ENCODE measurements at places on chromosomes 11 and 22.

- DNase-seq: no peak
These were observed 9.5 kb downstream of the CD81 start for GRCh38 chr11:2386591-2386990.

GRCh38 chr11:70415642-70416395 lies 17.5 kb downstream of the CTTN start:
- DNase-seq: no peak

DNA sequence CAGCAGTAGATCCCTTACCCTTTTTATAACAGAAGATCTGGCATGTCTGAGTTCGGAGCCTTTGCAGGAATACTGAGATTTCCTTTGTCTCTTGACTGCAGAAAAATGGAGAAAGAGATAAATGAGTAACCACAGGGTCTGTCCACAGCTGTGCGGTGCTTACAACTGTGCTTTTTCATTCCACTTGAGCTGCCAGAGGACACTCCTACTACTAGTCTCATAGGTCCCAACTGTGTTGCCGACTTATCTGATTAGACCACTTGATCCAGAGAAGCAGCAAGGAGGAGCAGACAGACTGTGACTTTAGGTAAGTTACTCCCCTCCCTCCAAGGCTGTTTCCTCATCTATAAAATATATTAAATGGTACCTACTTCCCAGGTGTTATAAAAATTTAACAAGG lies 17.5 kb downstream of the FAM227A start:
- DNase-seq: no peak

DNA sequence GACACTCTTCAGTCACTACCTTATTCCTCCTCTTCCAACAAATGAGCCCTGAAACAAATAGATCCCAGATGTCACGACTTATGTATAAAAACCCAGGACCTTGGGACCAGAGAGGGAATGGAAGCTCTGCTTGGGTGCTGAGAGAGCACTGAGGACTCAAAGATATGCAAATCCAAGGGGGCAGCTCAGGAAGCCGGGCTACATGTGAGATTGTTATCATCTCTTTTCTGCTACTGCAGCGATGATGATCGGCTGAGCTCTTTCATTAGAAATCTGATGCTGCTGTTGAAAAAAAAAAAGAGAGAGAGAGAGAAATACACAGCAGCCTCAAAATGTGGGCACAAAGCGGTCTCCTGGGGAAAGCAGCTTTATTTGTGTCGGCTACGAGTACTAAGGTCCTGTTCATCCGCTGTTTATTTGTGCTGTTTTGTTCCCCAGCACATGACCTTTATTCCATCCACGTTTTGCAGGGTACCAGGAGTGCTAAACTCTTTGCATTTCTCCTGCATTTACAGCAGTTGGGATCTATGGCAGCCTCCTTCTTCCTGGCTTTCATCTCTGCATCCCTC lies 120.2 kb downstream of the TRIM29 start:
- no peak for DNase-seq

- DNase-seq: no peak
These were observed 60.3 kb downstream of the AMBRA1 start for GRCh38 chr11:46533396-46534100.

DNA sequence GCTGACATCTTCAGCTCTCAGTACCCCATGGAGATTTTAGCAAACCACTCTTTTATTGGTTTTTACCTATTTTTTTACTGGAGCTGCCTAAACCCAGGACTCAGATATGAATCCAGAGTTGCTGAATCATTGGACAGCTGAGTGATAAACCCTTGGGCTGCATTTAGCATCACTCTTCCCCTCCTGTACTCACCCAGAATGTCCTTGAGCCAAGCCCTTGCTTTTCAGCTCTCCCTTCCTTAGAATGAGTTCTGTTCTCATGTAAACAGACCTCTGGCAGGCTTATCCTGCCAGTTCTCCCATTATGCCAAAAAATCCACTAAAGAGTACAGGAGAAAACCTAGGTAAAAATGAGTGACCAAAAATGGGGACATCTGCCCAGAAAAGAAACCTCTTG lies 200.1 kb upstream of the POU2AF2 start:
- no peak for DNase-seq

GRCh38 chr22:27750584-27751265 lies 50.8 kb downstream of the MN1 start:
- no peak for DNase-seq

- DNase-seq: no peak
These were observed 24.6 kb downstream of the VWCE start for GRCh38 chr11:61270354-61271076.

DNA sequence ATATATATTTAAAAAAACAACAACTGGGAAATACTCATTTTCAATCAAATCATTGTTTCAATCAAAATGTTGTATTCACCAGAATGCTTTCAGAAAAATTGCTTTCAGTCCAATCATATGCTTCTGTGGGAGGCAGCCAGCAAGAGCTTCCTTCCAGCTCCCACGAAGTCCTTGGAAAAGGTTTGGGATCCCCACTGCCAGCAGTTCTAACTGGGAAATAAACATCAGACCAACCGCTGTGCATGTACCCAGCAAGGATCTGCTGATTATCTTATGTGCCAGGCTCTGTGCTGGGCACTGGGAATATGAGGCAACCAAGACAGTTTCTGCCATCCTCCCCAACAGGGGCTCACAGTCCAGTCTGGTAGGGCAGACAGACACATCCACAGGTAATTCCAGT lies 10.8 kb downstream of the RPS13 start:
- no peak for DNase-seq

- no peak for DNase-seq
These were observed 6.2 kb downstream of the TRPT1 start for GRCh38 chr11:64219755-64220154.

DNA sequence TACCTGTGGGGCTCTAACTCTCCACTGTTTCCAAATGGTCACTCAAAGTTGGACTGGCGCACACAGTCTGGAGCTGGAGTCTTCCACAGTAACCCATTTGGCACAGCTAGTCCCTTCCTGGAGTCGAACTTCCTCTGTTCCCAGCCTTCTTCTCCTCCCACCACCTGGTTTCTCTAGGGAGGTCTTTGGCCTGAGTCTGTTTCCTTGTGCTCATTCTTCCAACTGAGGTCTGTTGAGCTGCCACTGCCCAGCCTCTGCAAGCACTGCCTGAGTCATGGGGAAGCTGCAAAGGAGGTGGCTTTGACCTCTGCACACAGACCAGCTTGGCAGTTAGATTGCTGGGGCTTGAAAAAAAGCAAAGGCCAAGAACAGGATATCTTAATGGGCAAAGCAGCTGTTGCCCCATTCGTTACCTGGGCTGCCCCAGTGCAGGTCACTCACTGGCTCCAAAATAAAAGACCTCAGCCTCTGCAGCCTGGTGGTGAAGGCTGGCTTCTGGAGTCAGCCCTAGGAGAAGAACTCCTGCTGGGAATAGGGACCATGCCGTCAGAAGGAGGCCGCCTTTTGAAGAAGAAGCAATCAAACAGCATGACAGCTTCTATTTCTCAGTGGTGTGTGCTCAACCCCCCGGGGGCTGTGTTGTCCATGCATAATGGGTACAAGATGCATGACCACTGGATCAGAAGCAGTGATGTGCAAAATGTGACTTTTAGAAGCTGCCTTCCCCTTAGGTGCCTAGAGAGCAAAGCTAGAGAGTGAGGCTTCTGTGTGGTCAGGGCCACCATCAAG lies 3.0 kb downstream of the ADAMTS15 start:
- DNase-seq: no peak

- DNase-seq: no peak
These were observed 75.4 kb upstream of the RCN1 start for GRCh38 chr11:32015427-32015826.

GRCh38 chr11:110148775-110149744 lies 55.9 kb downstream of the ZC3H12C start:
- no peak for DNase-seq

DNA sequence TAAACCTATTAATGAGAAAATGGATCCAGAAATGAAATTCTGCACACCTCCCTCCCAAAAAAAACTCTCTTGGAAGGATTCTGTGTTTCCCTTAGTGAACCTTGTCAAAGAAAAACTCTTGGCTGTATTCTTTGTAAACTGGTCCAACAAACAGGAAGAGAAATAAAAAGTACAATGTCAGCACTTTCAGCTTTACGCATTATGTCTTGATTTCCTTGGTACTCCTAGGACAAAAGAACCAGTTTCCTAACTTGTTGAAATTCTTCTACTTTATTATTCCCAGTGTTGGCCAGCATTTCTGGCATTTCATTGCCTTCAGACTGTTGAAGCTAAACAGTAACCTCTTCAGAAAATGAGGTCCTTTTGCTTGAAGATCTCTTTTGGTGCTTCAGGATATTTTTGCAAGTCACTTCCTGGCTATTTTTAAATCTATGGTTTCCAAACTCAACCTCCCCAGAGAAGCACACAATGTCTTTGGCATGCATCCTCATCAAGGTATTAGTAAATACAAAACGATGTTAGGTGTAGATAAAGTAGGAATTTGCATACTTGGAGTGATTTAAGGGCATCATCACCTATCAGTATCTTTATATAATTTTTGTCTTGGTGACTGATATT lies 342.7 kb downstream of the AASDHPPT start:
- DNase-seq: no peak

DNA sequence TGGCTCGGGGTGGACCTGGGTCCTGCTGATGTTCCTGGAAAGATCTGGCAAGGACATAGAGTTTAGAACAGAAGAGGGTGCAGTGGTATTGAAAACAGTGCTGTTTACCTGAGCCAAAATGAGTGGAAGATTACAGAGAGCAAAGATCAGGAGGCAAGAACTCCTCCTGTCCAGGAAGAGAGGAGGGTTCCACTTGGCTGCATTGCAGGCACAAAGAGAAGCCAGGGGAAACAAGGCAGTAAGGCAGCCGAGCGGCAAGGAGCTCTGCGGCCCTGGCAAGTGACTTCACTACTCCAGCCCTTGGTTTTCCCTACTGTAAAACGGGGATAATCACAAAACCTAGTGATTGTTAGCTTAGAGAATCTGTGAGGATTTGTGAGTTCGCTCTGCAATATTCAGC lies 3.7 kb upstream of the PACSIN2 start:
- DNase-seq: no peak

DNA sequence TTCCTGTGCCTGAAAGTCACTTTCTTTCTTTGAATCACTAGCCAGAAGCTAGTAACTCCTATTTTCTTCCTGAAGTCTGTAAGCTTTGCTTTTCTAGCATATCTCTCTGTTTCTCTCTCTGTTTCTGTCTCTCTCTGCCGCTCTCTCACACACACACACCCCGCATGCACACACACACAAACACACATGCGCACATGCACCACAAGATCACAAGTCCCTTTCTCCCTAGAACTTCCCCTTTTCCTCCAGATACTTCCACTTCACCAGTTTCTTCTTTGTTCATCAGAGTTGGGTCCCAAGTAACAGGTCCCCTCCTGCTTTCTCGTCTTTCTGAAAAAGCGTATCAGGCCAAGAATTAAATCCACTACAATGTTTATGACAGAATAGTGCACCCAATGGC lies 148.5 kb upstream of the HSD17B12 start:
- no peak for DNase-seq

- no peak for DNase-seq
These were observed 3.6 kb downstream of the SHISAL1 start for GRCh38 chr22:44309137-44309536.

GRCh38 chr11:60485987-60486386 lies 6.6 kb upstream of the MS4A12 start:
- no peak for DNase-seq

DNA sequence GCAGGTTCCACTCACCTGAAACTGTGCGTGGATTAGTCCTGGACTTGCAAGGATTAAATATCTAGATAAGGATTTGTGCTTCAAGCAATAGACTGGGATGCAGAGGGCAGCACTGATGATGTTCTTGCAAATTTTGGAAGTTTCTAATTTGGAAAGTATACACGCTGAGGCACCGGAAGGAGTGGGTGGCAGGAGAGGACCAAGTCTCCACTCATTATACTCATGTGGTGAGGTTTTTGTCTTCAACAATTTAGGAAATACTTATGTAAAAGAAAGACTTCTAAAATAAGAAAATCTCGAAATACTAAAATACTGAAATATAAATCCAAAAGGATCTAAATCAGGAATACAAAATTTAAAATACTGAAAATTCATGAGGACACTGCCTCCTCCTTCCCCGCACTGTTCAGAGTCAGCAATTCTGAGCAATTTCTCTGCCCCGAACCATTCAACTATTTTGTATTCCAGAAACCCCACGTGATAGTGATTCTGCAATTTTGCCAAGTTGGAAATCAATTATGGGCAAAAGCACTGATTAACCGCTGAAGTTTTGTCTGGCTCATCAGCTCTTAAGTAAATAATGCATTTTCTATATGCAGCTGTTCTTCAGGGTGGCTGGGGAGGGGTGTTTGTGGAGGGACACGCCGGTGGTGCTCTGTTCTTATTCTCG lies 47.0 kb upstream of the CLMP start:
- DNase-seq: no peak

DNA sequence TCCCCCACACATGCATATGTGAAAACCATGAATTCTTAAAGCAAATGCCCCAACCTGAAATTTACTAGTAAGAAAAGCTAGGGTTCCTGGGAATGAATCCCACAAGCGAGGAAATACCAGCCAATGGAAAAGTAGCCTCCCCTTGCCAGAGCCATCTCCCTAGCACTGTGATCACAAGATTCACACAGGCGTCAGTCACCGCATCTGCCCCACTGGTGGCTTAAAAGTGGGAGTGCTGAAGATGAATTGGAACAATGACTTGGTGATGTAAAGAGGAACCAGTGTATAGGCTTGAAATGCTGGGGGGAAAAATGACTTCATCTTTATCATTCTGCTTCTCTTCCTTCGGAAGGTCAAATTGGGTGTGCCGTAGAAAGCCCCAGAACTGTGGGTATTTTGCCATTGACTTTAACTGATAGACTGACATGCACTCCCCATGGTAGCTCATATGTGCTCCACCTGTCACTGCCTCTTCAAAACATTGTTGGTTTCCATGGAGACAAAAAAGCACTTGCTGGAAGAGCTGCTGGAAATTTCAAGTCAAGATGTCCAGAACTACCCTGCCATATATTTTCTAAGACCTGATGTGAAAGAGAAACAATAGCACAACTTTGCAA lies 19.2 kb upstream of the ASPHD2 start:
- DNase-seq: no peak

DNA sequence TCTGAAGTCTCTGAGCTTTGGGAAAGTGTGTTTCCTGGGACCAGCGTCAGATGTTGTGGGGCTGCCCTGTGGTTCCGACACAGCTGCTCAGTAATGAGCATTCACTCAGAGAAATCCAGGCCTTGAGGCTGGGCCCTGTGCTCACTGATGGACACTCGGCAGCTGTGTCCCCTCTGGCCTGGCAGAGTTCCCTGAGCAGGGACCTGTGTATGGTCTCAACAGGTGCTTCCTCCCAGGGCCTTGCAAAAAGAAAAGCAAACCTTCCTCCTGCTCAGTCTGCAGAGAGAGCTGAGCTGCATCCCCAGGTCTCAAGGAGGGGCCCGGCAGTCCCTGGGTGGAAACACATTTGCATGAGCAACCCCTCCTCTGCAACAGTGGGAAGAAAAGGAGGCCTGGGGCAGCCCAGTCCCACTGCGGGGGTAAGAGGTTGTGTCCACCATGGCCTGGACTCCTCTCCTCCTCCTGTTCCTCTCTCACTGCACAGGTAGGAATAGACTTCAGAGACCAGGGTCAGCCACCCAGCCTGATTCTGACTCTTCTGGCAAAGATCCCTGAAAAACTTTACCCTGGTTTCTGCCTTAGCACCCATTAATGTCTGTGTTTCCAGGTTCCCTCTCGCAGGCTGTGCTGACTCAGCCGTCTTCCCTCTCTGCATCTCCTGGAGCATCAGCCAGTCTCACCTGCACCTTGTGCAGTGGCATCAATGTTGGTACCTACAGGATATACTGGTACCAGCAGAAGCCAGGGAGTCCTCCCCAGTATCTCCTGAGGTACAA lies 131.2 kb downstream of the VPREB1 start:
- DNase-seq: no peak
